SK-N-MC (cell line): ENCODE measurements at places on chromosomes 12 and 14.

DNA sequence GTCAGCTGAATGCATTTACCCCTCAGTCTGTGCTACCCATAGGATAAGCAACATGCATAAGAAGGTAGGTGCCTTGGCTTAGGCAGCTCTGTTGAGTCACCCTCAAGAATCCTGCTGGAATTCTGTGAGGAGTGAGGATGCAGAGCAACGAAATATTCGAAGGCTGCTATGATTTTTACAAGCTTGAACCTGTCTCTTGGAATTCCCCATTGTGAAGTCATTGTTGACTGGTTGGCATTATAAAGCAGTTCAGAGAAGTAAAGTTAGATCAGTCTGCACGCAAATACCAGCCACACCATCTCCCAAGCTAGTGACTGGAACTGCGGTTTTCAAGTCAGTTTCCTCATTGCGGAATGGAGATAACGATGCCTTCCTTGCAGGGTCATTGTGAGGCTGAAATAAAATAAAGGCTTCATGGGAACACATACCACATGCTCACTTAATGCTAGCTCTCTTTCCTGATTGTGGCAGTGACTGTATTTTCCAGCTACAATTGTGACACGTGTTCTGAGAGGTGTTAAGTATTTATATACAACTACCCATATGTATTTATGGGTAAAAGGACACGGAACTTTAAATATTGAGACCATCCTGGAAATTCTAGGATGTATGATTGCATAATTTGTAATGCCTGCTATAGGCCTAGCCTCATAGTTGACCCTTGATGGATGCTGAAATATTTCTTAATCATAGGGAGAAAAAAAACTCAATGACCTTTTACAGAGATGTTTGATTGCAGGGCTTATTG lies 96.7 kb downstream of the ETV6 start:
- no peak for DNase-seq

DNA sequence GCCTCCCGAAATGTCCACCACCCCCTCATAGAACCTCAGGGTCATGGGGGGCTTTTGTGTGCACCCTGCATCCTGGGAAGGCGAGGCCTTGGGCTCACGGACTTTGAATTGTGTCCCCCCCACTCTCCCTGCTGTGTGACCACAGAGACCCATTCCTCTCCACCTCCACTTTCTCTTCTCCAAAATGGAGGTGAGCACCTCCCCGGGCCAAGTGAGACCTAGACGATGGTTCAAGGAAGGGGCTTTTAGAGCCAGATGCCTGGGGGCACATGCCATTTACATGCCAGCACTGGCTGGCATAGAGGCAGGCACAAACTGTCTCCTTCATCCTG lies 33.5 kb downstream of the CYP46A1 start:
- DNase-seq: no peak

GRCh38 chr12:42921741-42922504 lies 332.4 kb upstream of the PRICKLE1 start:
- no peak for DNase-seq

- DNase-seq: no peak
Measured at GRCh38 chr14:102510616-102511520, 1.3 kb upstream of the ANKRD9 start.

GRCh38 chr12:119956047-119956446 lies 33.0 kb upstream of the BICDL1 start:
- DNase-seq: no peak
